ENCODE measurements at places on chromosomes 4 and X.
A peak's percentile ranks its signal among the peaks of the same experiment; 100 is the strongest.

DNA sequence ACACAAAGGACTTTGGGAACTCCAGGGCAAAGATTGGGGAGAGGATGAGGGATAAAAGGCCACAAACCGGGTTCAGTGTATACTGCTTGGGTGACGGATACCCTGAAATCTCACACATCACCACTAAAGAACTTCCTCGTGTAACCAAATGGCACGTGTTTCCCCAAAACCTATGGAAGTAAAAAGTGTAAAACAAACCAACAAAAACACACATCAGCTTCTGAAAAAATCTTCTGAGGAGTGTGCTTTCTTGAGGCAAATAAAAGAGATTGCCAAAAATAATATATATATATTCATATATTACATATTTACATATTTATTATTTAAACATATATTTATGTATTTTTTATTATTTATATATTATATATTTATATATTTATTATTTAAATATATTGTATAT, 3.9 kb downstream of the P2RY8 start:
- DNase-seq = peak; percentile 24

DNA sequence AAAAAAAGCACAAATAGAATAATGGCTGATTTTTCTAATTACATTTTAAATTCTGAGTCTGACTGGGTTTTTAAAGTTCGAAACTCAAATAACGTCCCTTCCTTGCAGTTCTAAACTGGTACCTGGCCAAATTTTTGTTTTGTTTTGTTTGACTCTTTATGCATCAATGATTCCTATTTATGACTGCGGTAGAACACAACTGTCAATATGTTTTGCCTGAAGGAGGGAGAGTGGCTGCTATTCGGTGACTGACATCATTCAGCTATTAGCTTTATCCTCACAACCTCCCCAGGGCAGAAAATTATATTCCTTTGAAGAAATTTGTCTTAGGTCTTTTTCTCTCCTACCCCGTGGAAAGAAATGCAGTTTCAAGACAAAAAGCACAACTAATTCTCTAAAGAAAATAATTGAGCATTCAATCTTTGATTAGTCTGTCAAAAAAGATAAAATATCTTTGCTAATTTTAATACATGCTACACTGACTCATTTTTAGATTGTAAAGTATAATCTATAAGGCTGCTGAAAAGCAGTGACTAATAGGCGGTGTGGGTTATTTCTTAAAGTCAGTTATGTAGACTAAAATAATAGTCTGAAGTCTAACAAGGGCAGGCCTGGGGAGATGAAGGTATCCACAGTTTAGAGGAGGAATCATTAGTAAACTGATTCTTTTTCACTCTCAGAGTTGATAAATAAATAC, 61.9 kb downstream of the TMEM150C start:
- DNase-seq = no peak

DNA sequence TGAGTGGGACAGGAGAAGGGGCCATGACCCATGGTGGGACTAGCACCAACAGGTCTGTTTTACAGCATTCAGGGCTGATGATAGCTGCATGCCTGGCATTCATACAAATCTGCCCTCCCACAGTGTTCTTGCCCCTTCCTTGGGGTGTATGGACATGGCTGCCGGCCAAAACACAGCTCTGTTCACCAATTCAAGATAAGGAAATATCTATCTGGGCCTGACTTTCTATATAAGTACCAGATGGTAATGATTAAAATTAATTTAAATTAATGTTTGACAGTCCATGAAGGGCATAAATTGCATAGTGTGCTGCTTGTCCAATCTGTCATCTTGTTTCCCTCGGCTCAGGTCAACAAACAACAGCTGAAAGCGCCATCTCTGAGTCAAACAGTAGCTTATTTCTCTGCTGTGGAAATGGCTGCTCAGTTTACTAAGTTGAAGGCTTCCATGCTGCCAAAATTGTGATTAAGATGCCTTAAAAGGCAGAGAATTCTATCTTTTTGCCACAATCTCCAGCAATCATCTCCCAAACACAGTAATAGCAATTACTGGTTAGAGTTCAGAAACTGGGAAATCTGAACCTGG, 67.0 kb upstream of the TSPAN7 start:
- no peak for DNase-seq

GRCh38 chrX:21700967-21701366, 42.8 kb upstream of the KLHL34 start:
- DNase-seq = no peak

DNA sequence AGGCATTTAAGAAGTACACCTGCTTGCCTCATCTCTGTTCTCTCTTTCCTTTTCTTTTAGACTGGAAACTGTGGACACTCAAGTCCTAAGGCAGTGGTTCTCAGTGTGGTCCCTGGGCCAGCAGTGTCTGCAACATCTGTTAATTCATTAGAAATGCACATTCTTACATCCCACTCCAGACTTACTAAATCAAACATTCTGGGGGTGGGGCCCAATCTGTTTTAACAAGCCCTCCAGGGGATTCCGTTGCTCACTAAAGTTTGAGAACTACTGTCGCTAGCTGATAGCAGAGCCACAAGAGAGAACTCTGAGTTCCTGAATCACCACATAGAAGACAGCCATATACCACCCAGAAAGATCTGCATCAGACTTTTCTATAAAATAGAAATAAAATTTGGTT, 430.6 kb downstream of the BCOR start:
- peak; percentile 41 for DNase-seq

GRCh38 chrX:121921258-121921657, 873.8 kb downstream of the GLUD2 start:
- DNase-seq = no peak

DNA sequence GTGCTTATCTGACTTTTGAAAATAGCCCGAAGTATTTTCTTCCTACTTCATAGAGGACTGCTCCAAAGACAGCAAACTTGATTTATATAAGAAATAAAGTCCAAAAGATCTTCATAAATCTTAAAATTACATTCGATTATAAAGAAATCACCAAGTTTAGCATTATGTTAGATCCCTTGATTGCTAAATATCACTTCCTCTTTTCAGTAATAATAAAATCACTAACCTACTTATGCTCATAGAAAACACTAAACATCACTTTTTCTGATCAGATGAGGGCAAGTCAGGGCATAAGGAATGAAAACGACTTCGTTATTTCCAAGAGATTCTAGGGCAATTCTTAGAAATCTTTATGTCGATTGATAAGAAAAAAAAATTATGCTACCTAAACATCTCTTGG, 32.0 kb downstream of the DYNLT3 start:
- DNase-seq = peak; percentile 11

GRCh38 chr4:177901786-177902185, 459.5 kb upstream of the AGA start:
- no peak for DNase-seq

DNA sequence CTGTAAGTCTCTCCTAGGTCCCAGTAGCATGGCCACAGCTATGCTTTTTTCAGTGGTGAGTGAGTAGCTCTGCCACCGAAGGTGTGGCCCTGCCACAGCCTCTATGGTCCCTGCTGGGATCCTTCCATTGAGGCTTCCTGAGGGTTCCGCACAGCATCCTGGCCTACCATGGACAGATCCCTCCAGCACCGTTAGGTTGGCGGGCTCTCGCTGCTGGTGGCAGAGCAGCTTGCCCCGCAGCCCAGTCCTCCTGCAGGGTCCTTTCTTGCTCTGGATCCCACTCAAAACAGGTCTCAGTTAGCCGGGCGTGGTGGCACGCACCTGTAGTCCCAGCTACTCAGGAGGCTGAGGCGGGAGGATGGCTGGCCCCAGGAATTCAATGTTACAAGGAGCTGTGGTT, 2.4 kb upstream of the PDZD4 start:
- DNase-seq = no peak

DNA sequence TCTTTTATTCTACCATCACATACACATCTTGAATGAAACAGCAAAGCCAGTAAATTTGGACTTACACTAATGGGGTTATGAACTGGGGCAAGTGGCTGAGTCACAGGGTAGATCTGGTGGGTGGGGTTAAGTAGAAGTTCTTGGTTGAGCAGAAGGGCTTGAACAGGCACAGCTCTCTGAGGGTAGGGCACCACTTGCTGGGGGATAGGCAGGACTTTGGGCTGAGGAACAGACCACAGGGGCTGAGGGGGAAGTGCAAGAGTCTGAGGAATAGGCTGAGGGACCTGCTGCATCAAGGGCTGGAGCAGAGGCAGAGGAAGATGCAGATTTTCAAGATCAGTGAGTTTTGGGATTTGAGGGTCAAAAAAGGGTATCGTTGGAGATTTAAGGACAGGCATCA, 8.3 kb downstream of the CSN2 start:
- no peak for DNase-seq

GRCh38 chr4:104848597-104849225, 298.0 kb upstream of the TET2 start:
- no peak for DNase-seq
